ENCODE measurements at places on chromosomes 12 and 14.

- no peak for DNase-seq
Observed at GRCh38 chr14:65922142-65922541, 509.6 kb downstream of the FUT8 start.

- peak; percentile 20 for DNase-seq
Observed at GRCh38 chr12:74449872-74450271, 87.8 kb upstream of the ATXN7L3B start.

GRCh38 chr12:119012179-119012578 lies 30.8 kb downstream of the SRRM4 start:
- no peak for DNase-seq

DNA sequence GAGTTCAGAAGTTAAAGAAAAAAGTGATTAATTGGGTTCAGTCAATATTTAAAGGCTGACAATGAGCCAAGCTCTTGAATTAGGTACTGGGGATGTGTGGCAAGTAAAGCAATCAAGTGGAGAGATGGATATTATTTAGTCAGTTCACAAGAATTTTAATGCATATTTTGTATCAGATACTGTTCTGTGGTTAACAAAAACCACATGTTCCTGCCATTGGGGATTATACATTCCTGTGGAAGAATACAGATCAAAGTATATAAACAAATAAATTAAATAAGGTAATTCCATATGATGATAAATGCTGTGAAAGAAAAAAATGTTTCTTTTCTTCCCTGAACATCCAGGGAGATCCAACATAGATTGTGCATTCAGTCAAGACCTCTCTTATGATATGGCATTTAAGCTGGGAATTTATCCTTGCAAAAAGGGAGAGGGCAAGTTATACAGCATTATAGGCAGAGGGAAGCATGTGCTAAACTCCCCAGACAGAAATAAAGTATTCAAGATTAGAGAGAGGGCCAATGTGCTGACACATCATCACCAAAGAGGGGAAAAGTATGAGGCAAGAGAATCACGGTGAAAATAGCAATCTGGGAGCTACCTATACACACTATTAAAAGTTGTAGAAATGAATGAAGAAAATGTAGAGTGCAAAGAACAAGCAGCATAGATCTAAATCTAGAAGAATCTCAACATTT lies 17.6 kb upstream of the A2M start:
- no peak for DNase-seq

- no peak for DNase-seq
Observed at GRCh38 chr12:120223458-120224303, 22.8 kb upstream of the RPLP0 start.

- DNase-seq = peak; percentile 40
Observed at GRCh38 chr12:92608151-92609091, 94.4 kb upstream of the PLEKHG7 start.

- no peak for DNase-seq
Observed at GRCh38 chr14:28695109-28695508, 71.5 kb upstream of the FOXG1 start.

DNA sequence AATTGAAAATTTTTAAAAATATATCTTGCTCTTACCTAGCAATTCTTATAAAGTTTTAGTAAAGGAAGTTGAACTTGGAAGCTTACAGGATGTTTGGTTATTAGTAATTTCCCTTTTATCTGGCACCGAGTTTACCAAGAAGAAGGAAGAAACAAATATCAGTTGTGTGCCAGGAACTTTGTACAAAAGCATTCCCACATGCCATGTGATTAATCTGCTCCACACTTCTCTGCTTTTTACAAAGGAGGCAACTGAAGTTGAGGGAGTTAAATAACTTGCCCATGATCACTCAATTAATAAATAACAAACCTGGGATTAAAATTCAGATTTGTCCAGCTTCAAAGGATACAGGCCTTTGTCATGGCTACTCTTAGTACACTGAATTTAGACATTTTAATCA lies 122.5 kb upstream of the BCAT1 start:
- no peak for DNase-seq

- DNase-seq = no peak
Observed at GRCh38 chr14:76502638-76503037, 126.7 kb downstream of the ESRRB start.

DNA sequence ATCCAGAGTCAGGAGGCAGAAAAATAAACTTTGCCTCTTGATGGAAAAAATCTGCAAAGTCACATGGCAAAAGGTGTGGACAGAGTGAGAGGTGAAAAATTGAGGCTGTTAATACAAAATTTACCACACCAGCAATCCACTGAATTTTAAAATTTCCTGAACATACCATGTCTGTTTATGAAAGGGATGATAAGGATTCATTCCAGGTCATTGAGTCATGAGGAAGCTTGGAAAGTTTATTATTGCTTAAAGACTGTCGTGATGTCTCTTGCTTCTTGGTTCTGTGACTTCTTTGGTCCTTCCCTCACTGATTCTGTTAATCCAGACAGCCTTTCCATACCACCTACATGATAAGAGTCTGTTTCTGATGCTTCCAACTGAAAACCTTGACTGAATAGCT lies 73.2 kb downstream of the TTC6 start:
- no peak for DNase-seq

GRCh38 chr12:110314308-110314707 lies 33.3 kb downstream of the ATP2A2 start:
- no peak for DNase-seq

DNA sequence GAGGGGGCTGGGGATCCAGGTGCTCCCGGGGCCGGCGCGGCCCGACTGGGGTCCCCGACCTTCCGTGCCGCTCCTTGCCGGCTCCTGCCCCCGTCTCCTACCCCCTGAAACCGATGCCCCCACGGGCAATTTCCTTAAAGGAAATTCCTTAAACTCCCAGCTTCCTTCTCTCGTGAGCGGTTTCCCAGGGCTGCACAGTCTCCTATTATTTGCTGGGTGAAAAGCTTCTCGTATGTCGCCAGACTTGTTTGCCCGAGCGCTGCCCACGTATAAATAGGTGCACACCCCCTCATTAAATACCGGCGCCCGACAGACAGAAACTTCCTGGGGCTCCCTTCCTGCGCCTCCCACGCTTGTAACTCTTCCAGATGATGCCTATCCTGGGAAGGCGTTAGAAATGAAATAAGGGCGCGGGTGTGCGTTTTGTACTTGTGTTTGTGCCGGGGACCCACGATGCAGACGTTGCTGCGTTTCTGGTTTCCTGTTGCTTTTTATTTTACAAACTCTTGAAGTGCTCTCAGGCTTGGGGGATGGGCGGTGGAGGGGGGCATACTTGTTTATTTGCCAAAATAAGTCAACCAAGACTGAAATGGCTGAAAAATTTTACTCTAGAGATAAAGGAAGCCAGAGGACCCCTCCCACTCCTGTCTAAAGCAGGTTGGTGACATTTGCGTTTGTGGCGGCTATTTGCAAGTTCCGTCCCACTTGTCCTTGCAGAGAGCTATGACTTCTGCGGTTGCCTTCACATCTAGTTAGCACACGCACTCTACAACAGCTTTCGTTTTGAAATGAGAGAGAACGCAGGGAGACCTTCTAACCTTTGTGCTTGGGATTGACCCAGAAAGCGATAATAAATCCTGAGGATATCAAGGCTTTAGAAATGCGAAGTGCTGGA lies 1.0 kb downstream of the HIP1R start:
- DNase-seq = peak; percentile 35

GRCh38 chr12:12171991-12172511 lies 94.8 kb downstream of the LRP6 start:
- DNase-seq = no peak

DNA sequence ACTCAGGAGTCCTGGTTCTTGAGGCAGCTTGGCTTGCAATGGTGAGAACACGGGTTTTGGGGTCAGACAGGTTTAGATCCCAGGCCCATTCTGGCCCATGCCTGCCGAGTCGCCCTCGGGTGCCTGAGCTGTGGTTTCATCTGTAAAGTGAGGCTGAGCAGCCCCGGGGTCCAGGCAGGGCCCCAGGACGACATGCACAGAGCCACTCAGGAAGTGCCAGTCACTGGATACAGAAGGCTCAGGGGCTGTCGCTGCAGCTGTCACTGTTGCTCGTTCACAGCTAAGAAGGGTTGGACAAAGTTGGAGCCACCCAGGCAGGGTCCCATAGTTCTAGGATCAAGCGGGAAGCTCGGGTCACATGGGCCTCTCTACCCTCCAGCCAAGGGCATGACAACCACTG lies 403.1 kb downstream of the BCL11B start:
- DNase-seq = no peak

GRCh38 chr12:93145086-93145485 lies 216.0 kb upstream of the EEA1 start:
- no peak for DNase-seq

DNA sequence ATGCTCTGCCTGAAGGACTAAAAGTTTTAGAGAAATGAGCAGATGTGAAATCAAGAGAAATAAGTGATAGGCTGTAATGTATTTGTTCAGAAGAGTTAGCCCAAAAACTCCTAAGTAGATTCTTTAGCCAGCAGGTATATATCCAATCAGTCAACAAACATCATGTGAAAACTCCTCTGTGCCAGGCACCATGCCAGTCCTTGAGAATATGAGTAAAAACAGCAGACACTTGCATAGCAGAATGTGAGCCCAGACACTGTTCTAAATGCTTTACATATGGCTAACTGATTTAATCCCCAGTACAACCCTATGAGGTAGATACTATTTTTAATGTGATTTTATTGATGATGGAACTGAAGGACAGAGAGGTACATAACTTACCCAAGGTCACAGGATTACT lies 329.8 kb downstream of the PAWR start:
- DNase-seq = no peak
